ENCODE measurements at places on chromosomes 7 and 10.

GRCh38 chr7:33757050-33757449 lies 148.3 kb upstream of the BMPER start:
- DNase-seq = no peak

GRCh38 chr10:132249824-132250375 lies 57.9 kb downstream of the STK32C start:
- no peak for DNase-seq

- DNase-seq = no peak
Observed at GRCh38 chr7:54179321-54180029, 362.7 kb upstream of the VSTM2A start.

- peak; percentile 61 for DNase-seq
Observed at GRCh38 chr7:100469227-100470044, 5.4 kb upstream of the SPACDR start.

DNA sequence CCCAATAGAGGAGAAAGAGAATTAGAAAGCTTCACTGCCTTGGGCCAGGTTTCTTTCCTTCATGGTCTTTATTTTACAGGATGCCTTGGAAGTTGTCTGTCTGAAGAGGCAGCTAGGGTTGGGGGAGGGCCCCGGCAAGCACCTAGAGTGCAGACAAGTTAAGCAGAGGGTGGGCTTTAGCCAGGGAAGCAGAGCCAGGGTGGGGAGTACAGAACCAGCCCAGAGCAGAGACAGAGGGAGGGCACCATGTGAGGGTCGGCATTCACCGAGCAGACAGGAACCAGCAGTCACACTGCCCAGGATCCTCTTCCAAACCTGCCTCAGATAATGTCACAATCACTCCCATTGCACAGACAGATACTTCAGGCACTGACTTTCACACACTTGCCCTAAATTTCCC lies 75.9 kb downstream of the ADARB2 start:
- no peak for DNase-seq

- peak; percentile 55 for DNase-seq
Observed at GRCh38 chr7:7956531-7957128, 12.0 kb upstream of the GLCCI1 start.

- no peak for DNase-seq
Observed at GRCh38 chr7:127792528-127793342, 140.7 kb downstream of the SND1 start.

DNA sequence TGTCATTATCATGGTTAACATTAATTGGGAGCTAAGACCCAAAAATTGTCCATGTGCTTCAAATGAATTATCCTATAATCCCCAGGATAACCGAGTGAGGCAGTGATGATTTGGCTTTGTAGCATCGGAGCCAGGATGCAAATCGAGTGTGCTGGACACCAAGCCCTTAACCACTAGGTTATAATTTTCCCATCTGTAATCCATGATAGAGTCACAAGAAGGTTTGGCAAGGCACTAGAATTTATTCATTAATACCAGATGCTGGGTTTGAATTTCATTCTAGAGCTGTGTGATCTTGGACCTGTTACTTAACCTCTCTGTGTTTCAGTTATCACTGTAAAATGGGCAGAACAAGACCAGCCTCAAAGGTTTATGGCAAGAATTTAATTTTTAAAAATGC lies 21.0 kb upstream of the ITGB1 start:
- no peak for DNase-seq

DNA sequence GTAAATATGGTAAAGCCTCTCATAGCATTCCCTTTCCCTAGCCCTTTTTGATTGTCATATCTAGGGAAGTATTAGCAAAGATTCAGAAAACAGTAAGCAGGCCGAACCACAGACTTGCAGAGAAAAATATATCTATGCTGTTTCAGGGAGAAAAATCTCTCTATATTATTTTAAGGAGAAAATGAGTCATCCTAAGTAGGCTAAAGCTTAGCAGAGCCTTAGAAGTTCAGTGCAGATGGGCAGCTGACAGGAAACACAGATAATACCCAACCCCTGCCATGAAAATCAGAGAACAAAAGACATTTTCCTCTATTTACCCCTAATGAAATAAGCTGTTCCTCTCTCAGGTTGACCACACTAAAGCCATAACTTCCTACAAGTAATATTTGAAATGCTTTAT lies 16.5 kb downstream of the C1QL3 start:
- peak; percentile 74 for DNase-seq

DNA sequence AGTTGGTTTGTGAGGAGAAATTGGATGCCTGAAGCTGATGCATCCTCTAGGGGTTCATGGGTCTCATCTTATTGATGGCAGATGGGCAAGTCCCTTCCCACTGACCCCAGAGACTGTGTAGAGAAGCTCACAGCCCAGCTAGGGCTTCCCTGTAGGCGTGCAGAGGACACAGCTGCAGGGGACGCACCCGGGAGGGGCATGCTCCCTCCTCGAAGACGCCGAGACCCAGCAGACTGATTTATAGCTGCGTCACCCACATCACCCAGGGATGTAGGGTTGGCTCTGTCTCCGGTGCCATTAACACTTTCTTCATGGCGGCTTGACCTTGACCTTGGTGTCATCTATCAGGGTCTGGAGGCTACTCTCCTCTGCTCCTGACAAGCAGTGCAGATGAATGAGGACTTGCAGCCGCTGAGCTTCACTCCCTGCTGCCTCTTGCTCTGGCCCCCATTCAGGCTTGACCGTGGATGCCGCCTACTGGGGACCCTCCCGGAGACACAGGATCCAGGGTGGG lies 549.7 kb downstream of the TCERG1L start:
- DNase-seq = no peak

- peak; percentile 17 for DNase-seq
Observed at GRCh38 chr10:30028738-30029030, 30.7 kb downstream of the JCAD start.

- no peak for DNase-seq
Observed at GRCh38 chr10:86017841-86018734, 348.5 kb downstream of the GRID1 start.

DNA sequence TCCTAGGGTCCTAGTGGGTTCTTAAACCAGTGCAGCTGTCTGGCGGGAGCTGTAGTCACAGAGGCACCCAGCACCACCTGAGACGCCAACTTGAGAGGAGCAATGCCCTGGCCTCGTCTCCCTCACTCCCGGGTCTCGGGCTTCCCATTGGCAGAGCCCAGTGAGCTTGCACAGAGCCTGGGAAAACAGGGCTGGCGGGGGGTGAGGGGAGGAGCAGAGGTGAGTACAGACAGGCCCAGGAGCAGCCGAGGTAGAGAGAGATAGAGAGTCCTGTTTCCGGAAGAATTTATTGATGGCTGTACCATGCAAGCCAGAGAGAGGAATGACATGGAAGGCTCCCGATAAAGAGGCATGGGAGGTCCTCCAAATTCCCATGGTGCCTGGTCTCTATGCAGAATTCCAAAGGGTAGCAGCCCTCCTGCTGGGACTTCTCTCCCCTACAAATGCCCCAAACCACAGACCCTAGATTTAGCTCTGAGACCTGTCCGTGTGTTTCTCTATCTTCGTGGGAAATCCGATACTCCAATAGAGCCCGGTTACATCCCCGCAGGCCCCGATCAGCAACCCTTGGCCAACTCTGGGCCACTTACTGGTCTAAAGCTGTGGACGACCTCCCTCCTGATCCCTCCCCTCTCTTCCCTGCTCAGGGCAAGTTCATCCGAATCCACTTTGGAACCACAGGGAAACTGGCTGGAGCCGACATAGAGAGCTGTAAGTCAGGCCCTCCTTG lies 20.3 kb upstream of the MYH16 start:
- DNase-seq = no peak

- peak; percentile 86 for DNase-seq
Observed at GRCh38 chr7:42671627-42672026, 240.2 kb downstream of the C7orf25 start.

- peak; percentile 24 for DNase-seq
Observed at GRCh38 chr10:6072215-6072934, 10.2 kb upstream of the IL2RA start.

GRCh38 chr7:21902240-21902639 lies 43.5 kb downstream of the CDCA7L start:
- peak; percentile 87 for DNase-seq

- DNase-seq = no peak
Observed at GRCh38 chr7:24714676-24715010, 42.6 kb downstream of the GSDME start.

- DNase-seq = no peak
Observed at GRCh38 chr7:140698477-140698876, 2.0 kb downstream of the NDUFB2 start.

DNA sequence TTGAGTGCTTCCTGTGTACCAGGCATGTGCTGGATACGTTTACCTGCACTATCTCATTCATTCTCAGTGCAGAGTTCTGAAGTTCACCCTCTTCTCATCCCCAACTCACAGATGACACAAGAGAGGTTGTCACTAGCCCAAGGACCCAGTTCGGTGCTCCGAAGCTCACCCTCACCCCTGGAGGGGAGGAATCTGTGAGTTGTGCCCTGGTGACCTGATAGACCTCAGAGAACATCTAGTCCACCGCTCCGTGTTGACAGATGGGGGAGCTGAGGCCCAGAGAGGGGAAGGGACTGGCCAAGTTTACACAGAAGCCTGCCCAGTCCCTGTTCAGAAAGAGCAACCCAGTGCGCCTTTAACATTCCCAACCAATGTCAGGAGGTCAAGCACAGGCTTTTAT lies 44.8 kb upstream of the EMX2 start:
- no peak for DNase-seq

DNA sequence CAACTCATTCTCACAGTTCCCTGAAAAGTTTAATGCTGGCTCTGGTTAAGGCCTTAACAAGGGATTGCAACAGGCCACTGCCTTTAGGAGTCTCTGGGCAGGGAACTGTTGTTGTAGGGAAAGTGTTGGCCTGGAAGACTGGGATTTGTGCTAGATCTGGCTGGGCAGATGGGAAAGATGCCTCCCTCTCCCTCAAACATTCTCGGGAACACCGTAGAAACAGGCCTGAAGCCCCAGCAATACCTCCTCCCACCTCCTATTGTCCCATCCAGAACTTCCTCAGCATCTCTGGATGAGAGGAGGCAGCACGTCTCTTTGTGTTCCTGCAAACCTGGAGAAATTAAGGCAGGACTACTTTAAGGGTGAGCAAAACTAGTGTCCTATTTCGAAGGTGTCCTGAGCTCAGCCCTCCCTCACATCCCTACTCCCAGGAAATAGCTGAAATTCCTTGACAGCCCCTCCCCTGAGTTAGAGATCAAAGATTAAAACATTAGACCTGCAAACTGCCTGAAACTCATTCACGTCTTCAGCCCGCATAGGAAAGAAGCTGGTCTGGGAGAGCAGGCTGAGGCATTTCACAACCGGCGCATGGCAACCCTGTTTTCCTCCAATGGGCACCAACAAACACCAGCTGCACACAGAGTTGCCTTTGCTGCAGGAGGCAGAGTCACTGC lies 10.9 kb upstream of the MAP3K8 start:
- peak; percentile 90 for DNase-seq

GRCh38 chr10:15652757-15653156 lies 67.0 kb downstream of the ITGA8 start:
- no peak for DNase-seq

GRCh38 chr7:103001210-103001609 lies 73.4 kb downstream of the FBXL13 start:
- no peak for DNase-seq

GRCh38 chr10:56449770-56450169 lies 88.7 kb upstream of the ZWINT start:
- DNase-seq = no peak

DNA sequence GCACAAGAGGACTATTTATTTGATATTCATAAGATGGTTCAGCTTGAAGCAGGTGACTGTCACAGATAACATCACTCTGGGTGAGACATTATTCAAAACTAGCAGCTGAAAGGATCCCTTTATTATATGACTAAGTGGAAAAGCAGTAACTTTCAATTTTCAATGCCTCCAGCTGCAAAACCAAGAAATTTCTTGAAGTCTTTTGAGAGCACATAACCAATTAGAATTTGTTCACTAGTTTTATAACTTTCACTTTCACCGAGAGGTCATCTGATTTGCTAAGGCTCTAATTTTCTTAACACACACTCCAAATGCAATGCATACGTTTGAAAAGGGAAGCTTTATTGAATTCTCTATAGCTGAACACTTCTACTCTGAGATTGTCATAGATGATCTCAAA lies 88.6 kb upstream of the KLF14 start:
- DNase-seq = peak; percentile 58

GRCh38 chr7:27846388-27846787 lies 106.4 kb downstream of the TAX1BP1 start:
- DNase-seq = peak; percentile 21

GRCh38 chr10:60271319-60272040 lies 118.2 kb downstream of the ANK3 start:
- DNase-seq = no peak

GRCh38 chr10:22658745-22659410 lies 55.5 kb downstream of the PIP4K2A start:
- peak; percentile 60 for DNase-seq

DNA sequence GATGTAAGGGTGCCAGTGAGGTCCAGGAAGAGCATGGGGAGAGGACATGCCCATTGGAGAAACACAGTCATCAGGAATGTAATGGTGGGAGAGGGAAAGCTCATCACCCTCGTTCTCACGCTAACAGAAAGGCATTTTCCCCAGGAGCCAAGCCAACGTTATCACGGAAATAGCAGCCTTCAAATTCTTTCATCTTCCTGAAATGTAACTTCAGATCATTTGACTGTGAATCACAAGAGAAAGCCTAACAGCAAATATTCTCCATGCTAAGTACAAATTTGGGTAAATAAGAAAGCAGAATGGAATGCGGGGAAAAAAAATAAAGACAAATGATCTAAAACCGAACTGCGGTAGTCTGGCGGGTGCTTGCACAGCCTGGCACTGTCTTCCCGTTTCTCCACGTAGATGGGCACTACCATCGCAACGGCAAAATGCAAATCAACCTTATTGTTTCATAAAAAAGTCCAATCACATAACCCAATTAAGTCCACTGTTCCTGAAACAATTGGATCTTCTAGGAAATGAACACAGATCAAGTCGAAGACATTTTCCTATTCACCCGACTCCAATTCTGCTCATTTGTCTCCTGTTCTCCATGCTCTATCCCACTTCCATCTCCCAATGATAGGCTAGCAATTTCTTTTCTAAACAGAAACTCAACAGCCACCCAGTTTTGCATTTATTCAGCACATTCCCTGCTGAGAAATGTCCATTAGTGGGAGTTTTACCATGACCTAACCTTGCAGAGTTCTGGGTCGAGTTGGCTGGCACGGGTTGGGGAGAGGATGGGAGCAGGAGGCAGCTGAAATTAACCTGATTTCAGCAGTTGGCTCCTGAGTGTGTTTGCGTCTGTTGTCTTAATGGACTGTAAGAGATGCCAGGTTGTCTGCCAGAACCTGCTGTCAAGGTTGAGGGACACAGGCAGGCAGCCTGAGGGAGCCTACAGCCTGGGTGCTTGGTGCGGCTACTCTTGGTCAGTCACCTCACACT lies 74.6 kb upstream of the FRMD4A start:
- DNase-seq = peak; percentile 89

- peak; percentile 29 for DNase-seq
Observed at GRCh38 chr7:123191132-123191531, 8.6 kb downstream of the SLC13A1 start.

GRCh38 chr7:85480666-85481065 lies 293.8 kb upstream of the SEMA3D start:
- no peak for DNase-seq

GRCh38 chr10:104809288-104810090 lies 168.4 kb downstream of the SORCS3 start:
- peak; percentile 24 for DNase-seq

- no peak for DNase-seq
Observed at GRCh38 chr7:123455965-123456470, 78.4 kb downstream of the IQUB start.
